ENCODE measurements at places on chromosomes 7 and 10. TPM values are rescaled to one million over a fixed set of nuclear protein-coding genes. Genes with fewer than 3 reads are reported as not detected.

DNA sequence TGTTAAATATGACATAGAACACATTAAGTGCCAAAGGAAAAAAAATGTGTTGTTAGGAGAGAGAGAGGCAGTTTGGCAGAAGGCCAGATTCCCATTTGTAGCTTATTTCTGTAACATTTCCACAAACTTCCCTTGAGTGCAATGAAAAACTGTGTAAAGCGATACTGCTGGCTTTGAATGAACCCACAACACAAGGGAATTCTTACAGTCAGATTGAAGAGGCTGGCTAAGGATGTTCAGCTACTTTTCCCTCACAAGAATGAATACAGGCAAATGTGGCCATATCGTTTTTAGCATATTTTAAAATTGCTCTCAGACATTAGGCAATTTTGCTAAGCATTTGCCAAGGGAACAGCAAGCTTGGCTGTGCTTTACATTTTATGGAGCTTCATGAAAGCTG lies 614.1 kb upstream of the FZD8 start:
- no peak overlapping the region for H3K4me3 ChIP-seq
- no peaks in the 10 kb centered on the region for H3K4me1 ChIP-seq
- no peaks in the 10 kb centered on the region for H3K36me3 ChIP-seq
- no peaks in the 10 kb centered on the region for H3K27me3 ChIP-seq
- H3K27ac ChIP-seq = no peak overlapping the region

GRCh38 chr10:90785782-90786181 lies 72.1 kb downstream of the HTR7 start:
- H3K4me1 ChIP-seq = no peaks in the 10 kb centered on the region
- no peak overlapping the region for H3K27ac ChIP-seq
- DNase-seq = no peak

GRCh38 chr7:94980418-94981142 lies 73.2 kb downstream of the PPP1R9A start:
- no peak overlapping the region for H3K27ac ChIP-seq
- peaks cover 3% of the 10 kb centered on the region for H3K4me1 ChIP-seq
- DNase-seq = no peak
- H3K27me3 ChIP-seq = no peaks in the 10 kb centered on the region
- no peaks in the 10 kb centered on the region for H3K36me3 ChIP-seq

- no peak overlapping the region for H3K4me3 ChIP-seq
- H3K36me3 ChIP-seq = 0 out of 2 replicates have a peak, but pooled peaks cover 10% of the 10 kb centered on the region
- no peak for DNase-seq
- H3K27me3 ChIP-seq = no peaks in the 10 kb centered on the region
- 0 out of 2 replicates have a peak, but pooled peaks cover under 1% of the 10 kb centered on the region for H3K4me1 ChIP-seq
- H3K27ac ChIP-seq = no peak overlapping the region
Measured at GRCh38 chr7:137992550-137993394, 9.1 kb downstream of the CREB3L2 start.

GRCh38 chr10:11551916-11552602 lies 59.4 kb downstream of the USP6NL start:
- peak overlapping the region; percentile 21 for H3K4me3 ChIP-seq
- no peaks in the 10 kb centered on the region for H3K27me3 ChIP-seq
- H3K4me1 ChIP-seq = peaks cover 30% of the 10 kb centered on the region
- peak; percentile 32 for DNase-seq
- no peaks in the 10 kb centered on the region for H3K36me3 ChIP-seq

DNA sequence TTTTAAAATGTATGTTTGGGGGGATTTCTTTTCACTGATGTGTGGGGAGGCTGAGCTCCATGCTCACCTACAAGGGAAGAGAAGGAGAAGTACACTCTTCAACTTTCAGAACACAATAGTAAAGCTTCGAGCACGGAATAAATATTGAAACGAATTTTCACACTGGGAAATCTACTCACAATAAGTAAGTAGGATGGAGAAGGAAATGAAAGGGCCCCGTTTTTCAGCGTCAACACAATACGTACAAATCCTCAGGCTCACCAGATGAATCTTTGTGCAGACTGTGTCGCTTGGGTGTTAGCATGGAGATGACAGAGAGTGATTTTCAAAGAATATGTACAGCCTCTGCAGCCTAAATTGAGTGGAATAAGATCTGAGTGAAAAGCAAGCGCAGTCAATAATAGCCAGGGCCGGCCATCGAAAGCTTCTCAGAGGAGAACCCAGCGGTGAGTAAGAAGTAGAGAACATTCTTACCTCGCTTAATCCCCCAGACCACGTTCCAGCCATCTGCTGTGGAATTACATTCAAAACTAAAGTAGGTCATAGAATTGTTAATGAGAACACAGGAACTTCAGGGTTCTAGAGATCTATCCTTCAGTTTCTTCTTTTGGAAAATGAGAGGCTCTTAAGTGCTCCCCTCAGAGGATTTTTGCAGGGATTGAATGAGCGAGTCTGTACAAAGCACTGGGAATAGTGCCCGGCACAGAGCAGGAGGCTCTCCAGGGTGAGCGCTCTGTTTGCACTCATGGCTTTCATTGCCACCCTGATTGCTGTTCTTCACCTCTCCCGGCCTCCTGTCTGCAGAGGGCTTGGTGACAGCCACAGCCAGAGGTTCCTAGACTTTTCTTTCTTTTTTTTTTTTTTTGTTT lies 292.8 kb downstream of the SFMBT2 start:
- H3K4me3 ChIP-seq = no peak overlapping the region
- no peak for DNase-seq
- no peak overlapping the region for H3K27ac ChIP-seq

DNA sequence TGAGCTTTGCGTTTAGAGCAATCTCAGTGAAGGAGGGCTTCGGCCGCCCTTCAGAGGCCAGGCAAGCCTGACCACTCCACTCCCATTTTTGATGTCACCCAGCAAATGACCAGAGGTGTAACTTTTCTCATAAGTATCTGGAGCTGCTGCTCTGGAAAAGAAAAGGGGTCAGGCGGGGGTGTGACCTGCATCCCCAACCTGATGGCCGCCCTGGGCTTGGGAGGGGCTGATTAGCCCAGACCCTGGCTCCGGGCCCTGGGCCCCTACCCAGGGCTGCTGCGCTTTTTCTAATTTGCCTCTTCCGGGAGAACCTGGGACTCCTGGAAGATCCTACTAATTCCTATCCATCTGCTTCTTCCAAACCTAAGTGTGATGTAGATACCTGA lies 9.6 kb upstream of the EBF3 start:
- H3K27ac ChIP-seq = no peak overlapping the region
- DNase-seq = no peak
- no peaks in the 10 kb centered on the region for H3K36me3 ChIP-seq
- no peaks in the 10 kb centered on the region for H3K4me1 ChIP-seq
- H3K4me3 ChIP-seq = no peak overlapping the region
- H3K27me3 ChIP-seq = peaks cover 24% of the 10 kb centered on the region

- no peak for DNase-seq
- H3K27me3 ChIP-seq = no peaks in the 10 kb centered on the region
- H3K36me3 ChIP-seq = no peaks in the 10 kb centered on the region
- no peak overlapping the region for H3K4me3 ChIP-seq
- peak overlapping the region; percentile 56 for H3K27ac ChIP-seq
- H3K4me1 ChIP-seq = peaks cover 29% of the 10 kb centered on the region
Measured at GRCh38 chr10:117342641-117343040, 32.6 kb downstream of the PDZD8 start.

- DNase-seq = no peak
- no peaks in the 10 kb centered on the region for H3K4me1 ChIP-seq
- no peaks in the 10 kb centered on the region for H3K27me3 ChIP-seq
- no peak overlapping the region for H3K27ac ChIP-seq
Measured at GRCh38 chr7:146606628-146607027, 490.0 kb downstream of the CNTNAP2 start.

DNA sequence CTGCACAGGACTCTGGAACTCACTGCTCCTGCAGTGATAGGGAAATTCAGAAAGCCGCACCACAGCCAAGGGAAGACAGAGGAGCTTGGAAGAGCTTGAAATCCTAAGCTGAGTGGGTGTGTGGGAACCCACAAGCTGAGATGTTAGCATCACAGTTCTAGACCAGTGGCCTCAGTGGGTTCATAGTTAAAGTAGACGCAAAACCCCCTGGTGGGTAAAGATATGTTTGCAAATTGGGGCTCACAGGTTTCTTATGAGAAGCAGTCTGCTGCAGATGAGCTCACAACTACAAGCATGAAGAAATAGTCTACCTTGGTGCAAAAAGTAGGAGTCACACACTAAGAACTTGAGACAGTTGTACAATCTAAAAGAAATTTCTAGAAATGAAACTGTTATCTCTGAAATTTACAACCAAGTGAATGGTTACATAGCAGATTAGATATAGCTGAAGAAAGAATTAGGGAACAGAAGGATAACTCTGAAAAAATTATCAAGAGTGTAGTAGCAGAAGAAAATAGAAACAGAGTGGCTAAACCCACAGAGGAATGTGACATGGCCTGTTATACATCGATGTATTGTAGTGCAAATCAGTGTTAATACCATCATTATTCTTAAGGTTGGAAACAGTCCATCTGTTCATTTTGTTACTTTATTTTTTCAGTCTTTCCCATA lies 77.2 kb downstream of the DYNC2I1 start:
- H3K36me3 ChIP-seq = 0 out of 2 replicates have a peak, but pooled peaks cover 11% of the 10 kb centered on the region
- no peak overlapping the region for H3K27ac ChIP-seq
- DNase-seq = no peak
- no peaks in the 10 kb centered on the region for H3K27me3 ChIP-seq

DNA sequence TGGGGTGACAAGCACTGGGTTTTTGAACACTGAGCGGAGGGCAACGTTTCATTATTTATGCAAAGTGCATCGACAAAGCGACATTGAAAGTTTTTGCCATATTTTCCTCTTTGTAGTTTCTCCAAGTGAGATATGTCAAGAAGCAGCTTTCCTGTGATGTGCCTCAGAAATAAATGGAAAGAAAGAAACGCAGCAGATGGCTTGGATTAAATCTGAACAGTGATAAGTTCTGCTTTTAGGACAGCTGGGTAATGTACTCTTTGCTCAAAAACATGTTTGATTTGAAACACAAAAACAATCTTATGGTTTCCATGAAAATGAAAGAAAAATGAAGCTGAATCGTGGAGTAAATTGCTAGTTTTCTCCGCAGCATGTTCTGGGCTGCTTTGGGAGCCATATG lies 166.3 kb downstream of the PTPRN2 start:
- H3K36me3 ChIP-seq = no peaks in the 10 kb centered on the region
- DNase-seq = no peak
- H3K4me1 ChIP-seq = no peaks in the 10 kb centered on the region
- no peak overlapping the region for H3K4me3 ChIP-seq
- H3K27me3 ChIP-seq = peaks cover 83% of the 10 kb centered on the region

GRCh38 chr10:76582531-76582930 lies 1055.1 kb downstream of the KCNMA1 start:
- DNase-seq = no peak
- H3K27me3 ChIP-seq = no peaks in the 10 kb centered on the region
- no peak overlapping the region for H3K4me3 ChIP-seq
- no peak overlapping the region for H3K27ac ChIP-seq
- no peaks in the 10 kb centered on the region for H3K36me3 ChIP-seq

DNA sequence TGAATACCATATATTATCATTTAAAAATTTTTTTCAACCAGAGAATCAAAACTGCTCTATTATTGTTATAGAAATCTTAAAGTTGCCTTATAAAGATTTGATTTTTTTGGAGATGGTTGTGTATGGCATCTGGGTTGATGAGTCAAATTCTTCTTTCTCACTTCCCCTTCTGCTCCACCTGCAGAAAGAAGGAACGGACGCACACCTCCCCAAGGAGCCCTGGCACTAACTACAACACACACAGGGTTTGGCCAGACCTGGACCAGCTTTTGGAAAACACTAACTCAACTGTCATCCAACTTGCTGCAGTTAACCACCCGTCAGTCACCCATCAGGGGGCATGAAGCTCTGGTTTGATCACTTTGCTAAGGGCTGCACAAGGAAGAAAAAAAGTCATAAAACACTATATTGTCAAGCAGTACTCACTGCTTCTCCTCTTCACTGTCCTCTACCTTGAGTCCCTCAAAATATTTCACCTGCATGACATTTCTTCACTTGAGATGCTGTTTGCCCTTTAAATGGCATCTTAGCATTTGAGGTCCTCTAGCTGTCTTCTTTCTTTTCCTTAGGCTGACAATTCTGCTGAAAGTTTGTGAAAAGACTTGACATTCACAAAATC lies 266.7 kb upstream of the PHF14 start:
- DNase-seq = no peak
- no peaks in the 10 kb centered on the region for H3K4me1 ChIP-seq
- no peaks in the 10 kb centered on the region for H3K36me3 ChIP-seq

DNA sequence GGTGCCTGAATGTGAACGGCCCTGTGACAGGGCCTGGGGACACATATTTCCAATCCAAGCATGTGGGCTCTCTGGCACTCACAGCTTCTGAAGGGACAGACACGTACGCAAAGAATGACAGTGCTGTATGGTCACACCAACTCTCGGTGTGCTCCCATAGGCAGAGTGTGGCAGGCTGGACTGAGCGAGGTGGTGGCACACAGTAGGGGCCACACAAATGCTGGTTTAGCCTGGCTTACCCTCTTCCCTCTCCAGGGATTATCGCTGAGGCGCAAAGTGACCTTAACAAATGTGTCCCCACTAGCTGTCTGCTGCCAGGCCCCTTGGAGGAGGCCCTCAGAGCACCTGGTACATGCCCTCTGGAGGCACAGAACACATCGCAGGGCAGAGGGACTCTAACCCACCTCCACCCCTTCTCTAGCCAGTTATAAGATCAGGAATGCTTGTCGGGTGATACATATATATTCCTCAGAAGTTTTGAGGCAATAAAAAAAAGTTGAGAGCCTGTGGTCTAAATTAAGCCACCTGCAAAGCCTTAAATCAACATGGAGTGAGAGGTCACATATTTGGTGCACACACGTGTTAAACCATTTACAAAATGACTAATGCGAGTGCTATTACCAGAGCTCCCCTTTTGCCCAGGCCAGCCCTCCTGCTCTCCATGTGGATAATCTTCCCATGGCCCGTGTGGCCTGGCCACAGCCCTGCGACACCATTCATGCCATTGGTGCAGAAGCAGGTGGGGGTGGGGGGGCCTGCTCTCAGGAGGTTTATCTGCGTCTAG lies 262.8 kb upstream of the GRB10 start:
- no peaks in the 10 kb centered on the region for H3K27me3 ChIP-seq

DNA sequence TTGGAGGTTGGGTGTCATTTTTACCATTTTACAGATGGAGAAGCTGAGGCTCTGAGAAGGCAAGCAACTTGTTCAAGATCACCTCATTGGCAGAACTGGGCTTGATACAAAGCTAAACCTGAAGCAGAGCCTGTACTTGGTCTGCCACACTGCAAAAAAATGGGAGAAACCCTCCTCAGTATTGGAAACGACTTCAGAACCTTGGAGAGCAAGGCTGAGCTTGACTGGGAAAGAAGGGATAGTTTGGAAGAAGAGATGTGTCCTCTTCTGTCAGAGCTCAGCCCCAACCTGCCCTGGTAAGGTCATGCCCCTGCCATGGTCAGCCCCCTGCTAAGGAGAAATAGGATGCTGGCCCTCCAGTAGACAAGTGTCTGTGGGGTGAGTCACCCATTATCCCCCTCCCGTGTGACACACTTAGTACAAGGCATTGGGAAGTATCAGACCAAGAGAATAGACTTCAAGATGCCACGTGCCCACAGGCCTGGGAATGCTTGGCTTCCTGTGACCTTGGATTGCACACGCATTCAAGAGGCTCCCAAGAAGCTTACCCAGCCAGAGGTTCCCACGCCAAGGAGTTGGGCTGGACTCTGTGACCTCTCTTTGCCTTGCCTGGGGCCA lies 56.2 kb upstream of the SMNDC1 start:
- no peak for DNase-seq
- H3K4me3 ChIP-seq = no peak overlapping the region
- H3K4me1 ChIP-seq = peaks cover 80% of the 10 kb centered on the region
- H3K27me3 ChIP-seq = no peaks in the 10 kb centered on the region

HOXA10 gene
- total RNA-seq = not detected

LIPN gene
- total RNA-seq = not detected

AKR1B1 gene
- total RNA-seq = 1,328 TPM

SP4 gene
- 6.1 TPM for total RNA-seq

DENND11 gene
- total RNA-seq = 55.6 TPM
